ENCODE measurements at places on chromosomes 2 and 18. TPM values are rescaled to one million over a fixed set of nuclear protein-coding genes. Genes with fewer than 3 reads are reported as not detected.

DNA sequence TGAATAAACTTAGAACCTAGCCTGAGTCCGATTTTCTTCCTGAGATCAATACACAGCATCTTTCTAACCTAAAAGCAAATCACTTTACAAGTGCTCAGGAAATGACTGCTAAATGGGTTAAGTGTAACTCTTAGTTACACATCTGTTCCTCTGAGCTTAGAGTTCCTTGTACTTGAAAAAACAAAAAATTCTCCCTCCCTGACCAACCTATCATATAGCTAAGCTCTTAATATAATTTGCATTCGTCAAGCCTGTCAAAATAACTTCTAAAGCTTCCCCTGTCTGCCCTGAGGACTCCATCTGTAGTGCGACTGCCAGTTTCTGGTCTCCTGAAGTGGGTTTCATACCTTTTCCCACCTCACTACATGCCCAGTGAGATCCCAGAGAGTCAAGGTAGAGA lies 190.4 kb downstream of the NCK2 start:
- DNase-seq = no peak

DNA sequence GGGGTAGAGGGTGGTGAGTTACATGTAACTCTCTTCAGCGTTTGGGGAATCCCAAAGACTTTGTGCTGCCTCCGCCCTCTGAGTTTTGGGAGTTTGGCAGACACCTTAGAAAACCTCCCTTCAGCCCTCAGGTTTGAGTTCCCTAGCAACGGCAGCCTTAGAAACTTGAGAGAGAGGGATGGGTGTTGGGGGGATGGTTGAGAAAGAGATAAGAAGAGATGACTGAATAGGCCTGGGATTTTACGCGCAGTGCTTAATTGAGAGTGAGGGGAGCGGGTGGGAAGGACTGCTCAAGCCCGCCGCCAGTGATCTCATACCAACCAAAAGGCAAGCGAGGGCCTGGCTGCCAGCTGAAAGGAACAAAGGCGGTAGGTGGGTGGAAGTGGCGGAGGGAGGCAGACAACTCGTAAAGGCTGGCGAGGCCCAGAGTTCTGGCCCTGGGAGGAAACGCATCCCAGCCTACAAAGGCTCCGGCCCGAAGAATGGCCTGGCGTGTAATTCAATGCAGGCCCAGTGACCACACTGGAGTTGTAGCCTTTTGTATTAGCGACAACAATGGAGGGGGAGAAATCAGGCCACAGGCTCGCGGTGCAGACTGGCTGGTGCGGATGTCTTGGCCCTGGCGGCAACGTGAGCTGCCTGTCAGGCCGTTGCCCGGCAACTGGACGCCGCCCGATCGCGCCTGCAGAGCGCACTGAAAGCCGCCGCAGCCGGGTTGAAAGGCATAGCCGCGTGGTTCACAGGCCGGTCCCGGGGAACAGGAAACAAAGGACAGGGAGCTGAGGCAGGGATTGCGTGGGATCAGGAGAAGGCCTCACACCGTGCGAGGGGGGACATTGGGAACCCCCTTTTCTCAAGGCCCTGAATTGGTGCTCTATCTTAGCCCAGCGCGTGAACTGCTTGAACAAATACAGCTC lies 39.9 kb upstream of the DARS1 start:
- no peak for DNase-seq

DNA sequence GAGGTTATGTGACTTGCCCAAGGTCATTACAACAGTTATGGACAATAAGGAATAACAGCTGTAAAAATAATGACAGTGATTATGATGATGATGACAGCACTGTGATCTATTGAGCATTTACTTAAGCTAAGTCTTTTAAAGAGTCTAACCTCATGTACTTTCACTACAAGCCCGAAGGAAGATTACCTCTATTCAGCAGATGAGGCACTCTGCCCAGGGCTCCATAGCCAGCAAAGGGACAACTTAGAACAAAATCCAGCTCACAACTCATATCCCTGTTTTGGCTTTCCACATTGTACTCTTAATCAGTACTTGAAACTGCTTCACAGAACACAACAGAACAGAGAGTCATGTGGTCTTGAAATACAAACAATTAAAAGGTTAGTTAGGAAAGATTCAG lies 290.2 kb downstream of the ZNF385B start:
- DNase-seq = no peak

HOXD10 gene
- not detected for total RNA-seq

VWC2L gene
- total RNA-seq = not detected

GRCh38 chr2:160246356-160246755 lies 46.3 kb upstream of the ITGB6 start:
- no peak for DNase-seq

MTCL1 gene
- total RNA-seq = 11.0 TPM

DNA sequence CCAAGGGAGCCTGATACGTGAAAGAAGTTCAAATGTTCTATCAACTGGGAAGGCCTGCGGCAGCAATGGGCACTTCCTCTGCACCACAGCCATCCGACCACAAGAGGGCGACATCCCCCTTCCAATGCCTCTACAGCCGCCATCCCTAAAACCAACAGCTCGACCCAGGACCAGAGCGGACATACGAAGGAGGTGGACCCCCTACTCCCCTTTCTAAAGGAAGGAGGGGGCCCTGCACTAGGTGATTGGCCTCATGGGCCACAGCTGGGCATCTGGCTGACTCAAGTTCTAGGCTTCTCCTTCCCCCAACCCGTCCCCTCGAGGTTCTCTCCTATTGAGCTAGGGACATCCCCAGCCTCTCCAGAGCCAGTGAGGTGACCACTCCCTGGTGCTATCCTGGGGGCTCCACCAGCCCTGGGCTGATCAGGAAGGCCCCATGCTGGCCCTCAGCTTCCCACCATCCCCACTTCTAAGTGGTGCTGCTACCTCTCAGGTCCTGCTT lies 217.2 kb downstream of the TNS1 start:
- peak; percentile 49 for DNase-seq

SH2D6 gene
- 0.33 TPM for total RNA-seq

COLEC11 gene
- total RNA-seq = 5.2 TPM

- no peak for DNase-seq
These were observed 1016.0 kb downstream of the SOCS6 start for GRCh38 chr18:71304856-71305255.

UBE2E3 gene
- 55.4 TPM for total RNA-seq

GLB1L gene
- 4.2 TPM for total RNA-seq

TEX44 gene
- total RNA-seq = not detected

DNA sequence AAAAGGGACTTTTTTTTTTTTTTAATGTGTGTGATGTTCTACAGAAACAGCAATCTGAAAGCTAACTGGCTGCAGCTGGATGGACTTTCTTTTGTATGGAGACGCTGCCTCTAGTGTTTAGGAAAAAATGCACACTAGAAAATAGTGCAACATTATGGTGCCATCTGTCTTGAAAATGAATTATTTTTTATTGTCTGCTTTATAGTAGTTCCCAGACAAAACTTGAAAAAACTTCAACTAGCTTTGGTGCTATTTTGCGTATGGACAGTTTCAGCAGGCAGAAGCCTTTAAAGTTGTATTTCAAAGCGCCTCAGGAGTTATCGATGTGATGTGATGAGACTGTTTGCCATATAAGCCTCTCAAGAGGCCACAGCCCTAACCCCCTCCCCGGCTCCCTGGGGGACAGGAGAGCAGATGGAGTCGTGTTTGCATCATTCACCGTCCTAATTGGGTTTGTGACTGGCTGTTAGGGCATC lies 86.9 kb downstream of the LTBP1 start:
- DNase-seq = no peak

- no peak for DNase-seq
These were observed 14.7 kb downstream of the CPLX4 start for GRCh38 chr18:59303656-59304195.

DNA sequence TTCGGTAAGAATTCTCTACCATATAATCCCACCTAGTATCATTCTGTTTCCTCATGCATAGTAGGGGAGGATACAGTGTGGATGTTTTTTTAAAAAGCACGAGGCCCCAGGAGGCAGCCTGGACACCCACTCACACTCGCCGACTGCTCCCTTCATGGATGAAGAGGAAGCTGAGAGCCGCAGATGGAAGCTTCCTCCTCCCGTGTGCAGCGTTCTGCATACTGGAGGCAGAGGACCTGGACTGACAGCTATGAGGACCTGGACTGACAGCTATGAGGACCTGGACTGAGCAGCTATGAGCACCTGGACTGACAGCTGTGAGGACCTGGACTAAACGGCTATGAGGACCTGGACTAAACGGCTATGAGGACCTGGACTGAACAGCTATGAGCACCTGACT lies 234.4 kb downstream of the NDUFA10 start:
- no peak for DNase-seq

GRCh38 chr2:10704034-10704594 lies 14.3 kb upstream of the NOL10 start:
- no peak for DNase-seq
